NCI-H1092 (cell line): ENCODE measurements at places on chromosomes 3 and 15.

GRCh38 chr15:81095690-81096365 lies 38.2 kb upstream of the CFAP161 start:
- DNase-seq, result no peak

DNA sequence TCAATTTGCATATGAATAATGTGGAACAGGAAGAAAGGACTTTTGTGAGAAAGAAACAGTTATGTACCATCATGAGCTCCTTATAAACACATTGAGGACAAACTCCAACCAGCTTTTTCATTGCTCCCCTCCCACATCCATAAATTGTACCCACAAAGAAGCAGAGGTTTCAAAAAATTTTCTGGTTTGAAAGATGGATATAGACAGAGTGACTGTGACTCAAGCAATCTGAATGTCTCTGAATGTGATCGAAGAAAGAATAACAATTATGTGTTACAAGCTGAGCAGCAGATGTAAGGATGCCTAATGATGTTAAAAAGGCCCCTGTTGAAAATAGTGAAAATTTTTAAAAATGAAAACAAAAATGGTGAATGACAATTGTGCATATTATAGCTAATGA lies 127.4 kb downstream of the TFG start:
- no peak for DNase-seq

DNA sequence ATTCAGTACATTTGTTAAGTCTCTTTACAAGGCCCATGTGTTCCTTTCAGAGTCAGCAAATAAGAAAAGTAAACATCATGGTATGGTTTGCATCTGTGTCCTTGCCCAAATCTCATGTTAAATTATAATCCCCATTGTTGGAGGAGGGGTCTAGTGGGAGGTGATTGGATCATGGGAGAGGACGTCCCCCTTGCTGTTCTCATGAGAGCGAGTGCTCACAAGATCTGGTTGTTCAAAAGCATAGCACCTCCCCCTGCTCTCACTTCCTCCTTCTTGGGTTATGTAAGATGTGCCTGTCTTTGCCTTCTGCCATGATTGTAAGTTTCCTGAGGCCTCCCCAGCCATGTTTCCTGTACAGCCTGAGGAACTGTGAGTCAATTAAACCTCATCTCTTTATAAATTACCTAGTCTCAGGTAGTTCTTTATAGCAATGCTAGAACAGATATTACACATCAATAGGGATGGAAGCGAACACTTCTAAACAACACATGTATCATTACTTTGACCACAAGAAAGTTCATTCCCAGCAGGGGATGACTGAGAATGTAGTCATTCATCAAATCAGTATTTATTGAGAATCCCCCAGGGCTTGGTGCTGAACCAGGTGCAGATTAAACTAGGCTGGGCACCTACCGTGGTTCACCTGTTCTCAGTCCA lies 4.1 kb downstream of the EFCAB12 start:
- DNase-seq, result no peak

DNA sequence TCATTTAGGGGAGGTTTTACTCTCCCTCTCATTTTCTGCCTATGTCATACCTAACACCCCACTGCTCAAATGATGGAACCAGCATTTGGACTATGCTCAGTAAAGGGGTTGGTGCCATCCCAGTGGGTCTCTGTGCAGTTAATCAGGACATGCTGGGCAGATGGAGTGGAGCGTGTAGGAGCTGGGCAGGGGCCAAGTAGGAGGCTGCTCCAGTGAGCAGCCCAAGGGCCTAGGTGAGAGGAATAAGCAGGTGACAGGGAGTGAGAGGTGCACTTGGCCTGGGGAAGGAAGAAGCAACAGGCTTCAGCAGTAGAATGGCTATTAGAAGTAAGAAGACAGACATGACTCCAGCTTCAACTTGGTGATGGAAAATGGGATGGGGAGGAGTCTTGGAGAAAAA lies 72.2 kb downstream of the EPHB1 start:
- no peak for DNase-seq
